ENCODE measurements at places on chromosomes 3 and 15.

- DNase-seq = no peak
These were observed 87.0 kb upstream of the KCNAB1 start for GRCh38 chr3:156033428-156033827.

GRCh38 chr15:27260523-27260922, 289.5 kb downstream of the GABRG3 start:
- no peak for DNase-seq

GRCh38 chr3:38985581-38985980, 66.2 kb downstream of the SCN11A start:
- DNase-seq = no peak

DNA sequence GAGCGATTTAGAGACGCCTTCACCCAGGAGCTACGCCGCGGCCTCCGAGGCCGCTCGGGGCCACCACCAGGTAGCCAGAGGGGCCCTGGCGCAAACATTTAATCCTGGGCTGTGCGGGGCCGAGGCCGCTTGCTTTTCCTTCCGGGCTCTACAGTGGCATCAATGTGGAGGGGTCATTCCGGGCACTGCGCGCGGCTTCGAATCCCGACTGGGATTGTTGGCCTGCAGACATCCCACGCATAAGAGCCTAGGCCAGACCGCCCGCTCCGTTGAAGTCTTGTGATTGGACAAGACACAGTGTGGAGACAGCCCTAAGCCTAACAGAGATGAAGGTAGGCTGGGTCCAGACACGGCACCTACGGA, 568 bp upstream of the NCBP2 start:
- DNase-seq = no peak

- DNase-seq = no peak
These were observed 21.7 kb downstream of the PLA2G4F start for GRCh38 chr15:42134617-42135245.

DNA sequence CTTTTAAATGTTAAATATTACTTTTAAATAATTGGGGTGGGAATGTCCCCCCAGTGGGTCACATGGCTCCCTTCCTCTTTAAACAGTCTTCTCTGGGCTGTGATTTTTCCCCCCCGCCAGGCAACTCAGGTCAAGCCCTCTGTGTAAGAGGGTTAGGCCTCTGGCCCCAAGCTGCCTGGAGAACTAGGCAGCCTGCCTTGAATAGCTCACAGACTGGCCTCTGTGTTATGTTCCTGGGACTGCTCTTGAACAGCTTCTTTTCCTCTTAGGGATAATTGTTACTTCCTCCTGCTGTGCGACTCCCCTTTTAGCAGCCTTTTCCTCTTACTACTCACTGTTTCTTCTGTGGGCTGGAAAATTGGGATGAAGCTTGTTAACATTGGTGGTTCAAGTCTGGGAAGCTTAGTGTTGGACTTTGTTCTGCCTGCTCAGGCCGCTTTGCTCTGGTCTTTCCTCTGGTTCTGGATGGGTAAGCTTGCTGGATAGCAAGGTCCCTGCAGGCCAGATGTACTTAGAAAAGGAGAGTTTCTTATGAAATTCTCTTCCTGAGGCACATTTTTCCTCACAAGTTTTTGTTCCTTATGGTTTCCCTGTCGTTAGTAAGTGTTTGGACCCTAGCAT, 2.2 kb downstream of the TEX264 start:
- DNase-seq = no peak

GRCh38 chr3:12750658-12751071, 8.4 kb downstream of the TMEM40 start:
- DNase-seq = peak; percentile 55

DNA sequence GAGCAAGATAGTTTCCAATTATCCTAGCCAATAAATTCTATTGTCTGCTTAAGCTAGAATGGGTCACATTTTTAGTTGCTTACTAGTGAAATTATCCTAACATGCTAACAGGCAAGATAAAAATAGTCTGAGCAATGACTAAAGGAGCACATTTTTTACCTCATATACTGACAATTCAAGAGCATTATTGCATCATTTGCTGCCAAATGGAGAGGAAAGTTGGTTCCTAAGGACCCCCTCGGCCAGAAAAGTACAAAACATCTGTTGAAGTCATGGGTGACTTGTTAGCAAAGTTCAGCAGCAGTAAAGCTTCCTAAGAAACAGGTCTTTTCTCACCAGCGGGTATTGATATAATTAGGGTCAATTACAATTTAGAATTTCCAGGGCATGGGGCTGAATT, 1001.0 kb downstream of the FHIT start:
- no peak for DNase-seq

- DNase-seq = no peak
These were observed 94.7 kb upstream of the TUSC7 start for GRCh38 chr3:116614795-116615362.

DNA sequence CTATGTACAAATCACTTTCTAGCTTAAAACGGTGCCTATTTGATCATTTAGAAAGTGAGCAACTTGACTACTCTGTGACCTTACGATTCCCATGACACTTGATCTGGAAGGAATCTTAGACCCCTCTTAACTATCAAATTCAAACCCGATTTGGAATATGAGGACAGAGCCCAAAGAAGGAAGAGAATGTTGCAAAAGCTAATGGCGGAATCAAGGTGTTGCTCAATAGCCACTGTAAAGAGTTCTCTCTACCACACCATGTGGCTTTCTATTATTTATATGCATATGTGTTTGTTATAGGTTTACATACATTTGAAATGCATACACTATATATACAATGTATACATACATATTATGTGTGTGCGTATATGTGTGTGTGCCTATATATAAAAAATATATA, 39.9 kb downstream of the PYDC2 start:
- no peak for DNase-seq

GRCh38 chr15:93035092-93035915, 53.7 kb downstream of the RGMA start:
- no peak for DNase-seq

DNA sequence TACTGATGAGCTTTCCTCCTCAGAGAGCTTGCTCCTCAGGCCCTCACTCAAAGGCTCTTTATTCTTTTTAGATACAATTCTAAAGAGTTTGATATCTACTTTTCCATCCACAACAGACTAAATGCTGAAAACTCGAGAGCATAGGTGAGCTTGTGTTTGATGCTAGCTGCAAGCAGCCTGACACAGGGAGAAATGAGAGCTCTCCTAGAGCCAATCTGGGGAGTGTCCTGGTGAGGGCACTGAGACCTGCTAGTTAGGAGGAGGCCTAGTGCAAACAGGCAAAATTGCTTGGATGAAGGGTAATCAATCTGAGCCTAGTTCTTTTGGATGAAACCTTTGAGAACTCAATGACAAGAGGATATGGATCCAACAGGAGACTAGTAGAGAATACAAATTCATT, 300.8 kb downstream of the ZBTB20 start:
- DNase-seq = no peak

DNA sequence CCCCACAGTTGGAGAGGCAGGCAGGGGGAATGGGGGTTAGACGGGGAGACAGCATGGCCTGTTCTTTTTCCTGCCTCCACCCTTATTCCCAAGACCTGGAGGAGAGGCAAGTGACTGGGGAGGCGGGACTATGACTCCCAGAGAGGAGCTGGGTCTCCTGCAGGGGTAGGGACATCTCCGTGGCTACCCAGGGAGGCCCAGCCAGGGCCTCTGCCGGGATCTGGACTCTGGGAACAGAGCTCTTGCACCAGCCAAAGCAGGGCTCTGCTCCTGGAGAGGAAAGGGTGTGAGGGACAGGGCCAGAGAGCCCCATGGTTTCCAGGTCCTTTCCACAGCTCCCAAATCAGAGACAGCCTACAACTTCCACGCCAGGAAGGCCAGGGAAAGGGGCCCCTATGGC, 22.8 kb downstream of the CFAP100 start:
- DNase-seq = no peak

GRCh38 chr3:139917226-139917785, 17.7 kb upstream of the CLSTN2 start:
- DNase-seq = no peak

GRCh38 chr3:131553495-131554247, 50.9 kb upstream of the MRPL3 start:
- no peak for DNase-seq

- no peak for DNase-seq
These were observed 30.5 kb downstream of the ALS2CL start for GRCh38 chr3:46662771-46663551.

DNA sequence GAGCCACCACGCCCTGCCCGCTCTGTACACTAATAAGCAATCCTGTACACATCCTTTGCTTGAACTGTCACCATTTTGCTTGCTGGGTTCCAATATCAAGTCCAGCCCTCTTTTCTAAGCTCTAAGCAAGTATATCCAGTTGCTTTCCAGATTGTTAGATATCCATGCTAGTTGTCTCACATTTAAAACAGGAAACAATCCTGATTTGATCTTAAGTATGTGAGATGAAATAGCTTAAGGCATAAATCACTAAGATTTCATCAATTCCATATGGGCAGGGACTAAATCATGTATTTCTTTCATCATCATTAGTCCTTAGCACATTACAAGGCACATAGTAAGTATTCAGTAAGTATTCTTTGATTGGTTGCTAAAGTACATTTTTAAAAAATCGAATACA, 16.2 kb downstream of the ATP11B start:
- no peak for DNase-seq
